Aorta (tissue), 5 donors: ENCODE measurements at places on chromosomes 7 and 10. TPM values are rescaled to one million over a fixed set of nuclear protein-coding genes. Genes with fewer than 3 reads are reported as not detected.

SFMBT2 gene
- 1.1 TPM for polyA plus RNA-seq

FFAR4 gene
- 0.63 TPM for polyA plus RNA-seq

CTNNA3 gene
- polyA plus RNA-seq = 1.5 TPM

GNGT1 gene
- not detected for polyA plus RNA-seq

C7orf57 gene
- polyA plus RNA-seq = not detected
